ENCODE measurements at places on chromosomes 6 and 20.

DNA sequence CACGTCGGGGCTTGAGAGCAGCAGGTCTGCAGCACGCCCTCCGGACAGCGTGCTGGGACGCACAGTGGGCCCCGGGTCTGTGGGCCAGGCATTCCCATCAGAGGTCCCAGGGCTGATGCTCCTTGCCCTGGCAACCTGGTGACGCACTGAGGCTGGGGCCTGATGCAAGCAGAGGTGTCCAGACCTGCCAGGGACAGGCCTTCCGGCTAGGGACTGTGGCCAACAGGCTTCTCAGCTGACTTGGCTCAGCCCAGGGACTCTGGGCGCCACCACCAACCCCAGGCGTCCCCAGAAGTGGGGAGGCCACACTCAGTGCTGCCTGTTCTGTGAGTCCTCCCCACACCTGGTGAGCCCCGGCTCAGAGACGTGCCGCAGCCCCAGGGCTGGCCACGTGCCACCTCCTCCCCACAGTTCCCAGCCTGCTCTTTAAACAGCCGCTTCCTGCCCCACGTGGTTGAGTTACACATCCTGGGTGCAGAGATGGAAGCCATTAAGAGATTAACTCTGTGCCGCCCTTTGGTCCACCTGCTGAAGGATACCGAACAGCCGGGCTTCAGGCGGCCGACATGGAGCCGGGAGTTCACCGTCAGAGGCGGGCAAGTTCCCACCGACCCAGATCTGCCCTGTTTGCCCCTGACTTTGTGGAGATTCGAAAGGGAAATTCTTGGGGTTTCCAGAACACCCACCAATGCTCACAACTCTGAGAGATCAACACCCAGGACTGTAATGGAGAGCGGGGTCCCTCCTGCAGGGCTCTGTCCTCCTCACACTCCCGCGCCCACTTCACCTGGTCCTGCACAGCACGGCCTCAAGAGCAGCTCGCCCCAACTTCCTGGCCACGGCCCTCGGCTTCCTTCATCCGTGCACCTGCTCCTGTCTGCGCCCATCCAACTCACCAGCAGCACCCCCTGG, 37.6 kb upstream of the ZBP1 start:
- DNase-seq, result no peak

GRCh38 chr6:152296648-152297376, 340.4 kb downstream of the SYNE1 start:
- no peak for DNase-seq

- no peak for DNase-seq
These were observed 37.8 kb downstream of the ZC2HC1B start for GRCh38 chr6:143901885-143902750.

DNA sequence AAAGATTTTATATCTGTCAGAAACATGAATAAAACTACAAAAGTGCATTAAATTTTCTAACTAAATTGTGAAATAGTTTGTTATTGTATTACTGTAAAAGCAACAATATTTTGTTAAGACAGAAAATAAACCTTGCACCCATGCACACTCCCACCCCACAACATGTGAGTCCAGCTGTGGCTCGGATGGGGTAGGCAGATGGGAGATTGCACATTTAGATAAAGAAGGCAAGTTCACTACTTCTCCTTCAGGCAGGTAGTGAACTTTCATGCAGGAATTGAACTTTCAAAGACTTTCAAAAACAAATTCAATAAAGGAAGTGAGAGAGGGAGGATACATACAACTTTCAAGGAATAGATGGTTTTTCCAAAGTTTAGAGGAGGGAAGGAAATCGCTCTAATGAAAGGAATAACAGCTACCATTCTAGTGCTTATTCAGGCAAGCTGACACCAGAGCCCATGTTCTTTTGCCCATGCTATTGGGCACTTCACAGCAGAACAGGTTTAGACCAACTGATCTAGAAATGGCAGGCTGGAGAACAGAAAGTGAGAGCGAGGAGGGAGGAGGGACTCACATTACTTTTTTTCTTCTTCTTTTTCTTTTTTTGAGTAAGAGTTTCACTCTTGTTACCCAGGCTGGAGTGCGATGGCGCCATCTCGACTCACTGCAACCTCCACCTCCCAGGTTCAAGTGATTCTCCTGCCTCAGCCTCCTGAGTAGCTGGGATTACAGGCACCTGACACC, 28.5 kb downstream of the SF3B5 start:
- no peak for DNase-seq

DNA sequence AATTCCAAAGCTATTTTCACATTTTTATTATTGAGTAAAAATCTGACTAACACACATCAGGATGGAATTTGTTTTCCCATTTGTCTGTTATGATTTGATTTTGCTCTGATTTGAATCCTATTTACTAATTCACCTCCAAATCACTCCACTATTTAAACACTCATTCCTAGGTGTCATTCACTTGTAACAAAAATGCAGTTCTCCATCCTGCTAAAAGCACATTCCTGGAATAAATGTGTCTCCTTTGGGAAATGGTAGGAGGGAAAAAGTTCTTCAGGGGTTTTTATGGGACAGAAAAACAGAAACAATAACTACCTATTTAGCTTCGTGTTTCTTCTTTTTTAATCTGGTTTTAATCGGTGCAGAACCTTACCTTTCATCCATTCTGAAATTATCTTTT, 494.1 kb upstream of the CITED2 start:
- DNase-seq, result no peak
